ENCODE measurements at places on chromosomes 12 and 14.
A peak's percentile ranks its signal among the peaks of the same experiment; 100 is the strongest.

GRCh38 chr14:61620130-61620946 is 75.0 kb upstream of the HIF1A start:
- no peak for DNase-seq

DNA sequence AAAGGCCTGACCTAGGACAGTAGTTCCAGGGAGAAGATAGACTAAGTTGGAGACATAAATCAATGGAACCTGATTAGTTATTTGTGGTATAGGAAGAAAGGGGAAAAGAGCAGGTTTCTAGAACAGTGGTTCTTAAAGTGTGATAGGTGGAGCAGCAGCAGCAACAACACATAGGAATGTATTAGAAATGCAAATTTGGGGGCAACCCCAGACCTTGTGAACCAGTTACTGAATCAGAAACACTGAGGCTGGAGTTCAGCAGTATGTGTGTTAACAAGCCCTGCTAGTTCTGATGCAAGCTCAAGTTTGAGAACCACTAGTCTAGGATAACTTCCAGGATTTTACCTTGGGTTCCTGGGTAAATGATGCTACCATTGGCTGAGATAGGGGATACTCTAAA is 308.7 kb downstream of the EMP1 start:
- DNase-seq, result no peak

GRCh38 chr12:10196210-10196609 is 16.5 kb upstream of the GABARAPL1 start:
- no peak for DNase-seq

DNA sequence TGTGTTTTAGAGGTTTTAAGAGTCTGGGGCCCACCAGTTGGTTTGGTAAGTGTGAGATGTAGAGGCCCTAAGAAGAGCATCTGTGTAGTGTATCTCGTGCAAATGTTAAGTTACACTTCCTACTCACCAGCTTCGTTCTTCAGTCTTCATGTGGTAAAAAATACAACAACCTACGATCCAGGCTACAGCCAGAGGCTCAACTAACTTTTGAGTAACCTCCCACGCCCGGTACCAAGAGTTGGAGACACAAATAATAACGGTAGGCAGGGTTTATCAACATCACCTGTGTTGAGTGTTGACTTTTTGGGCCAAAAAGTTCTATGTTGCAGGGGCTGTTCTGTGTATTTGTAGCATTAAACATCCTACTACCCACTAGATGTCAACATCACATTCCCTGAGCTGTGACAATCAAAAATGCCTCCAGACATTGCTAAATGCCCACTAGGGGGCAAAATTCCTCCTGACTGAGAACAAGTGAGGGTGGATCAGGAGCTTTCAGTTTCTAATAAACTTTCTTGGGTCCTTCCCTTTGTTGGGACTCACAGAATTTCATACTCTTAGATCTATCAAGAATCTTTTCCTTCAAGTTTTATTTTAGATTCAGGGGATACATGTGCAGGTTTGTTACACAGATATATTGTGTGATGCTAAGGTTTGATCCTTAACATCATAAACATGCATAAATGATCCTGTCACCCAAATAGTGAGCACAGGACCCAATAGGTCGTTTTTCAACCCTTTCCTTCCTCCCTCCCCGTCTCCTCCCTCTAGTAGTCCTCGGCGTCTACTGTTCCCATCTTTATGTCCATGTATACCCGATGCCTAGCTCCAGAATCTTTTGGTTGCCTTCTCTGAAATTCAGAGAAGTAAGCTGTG is 94.7 kb downstream of the SLC2A13 start:
- peak; percentile 24 for DNase-seq

DNA sequence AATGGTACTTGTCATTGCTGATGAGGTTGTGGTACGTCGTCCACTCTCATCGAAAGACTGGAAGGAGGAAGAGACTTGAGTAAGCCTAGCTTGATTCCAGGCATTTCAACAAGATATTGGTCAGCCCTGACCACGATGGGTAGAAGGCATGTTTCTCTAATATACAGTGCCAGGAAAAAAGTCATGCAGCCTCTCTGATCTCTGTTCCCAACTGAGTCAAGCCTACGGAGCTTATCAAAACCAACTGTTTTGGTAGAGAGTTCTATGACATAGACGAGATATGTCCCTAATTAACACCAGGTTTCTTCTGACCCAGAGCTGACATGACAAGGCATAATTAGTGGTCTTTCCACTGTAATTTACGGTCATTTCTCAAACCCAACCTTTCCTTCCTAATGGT is 58.5 kb downstream of the NIN start:
- no peak for DNase-seq

DNA sequence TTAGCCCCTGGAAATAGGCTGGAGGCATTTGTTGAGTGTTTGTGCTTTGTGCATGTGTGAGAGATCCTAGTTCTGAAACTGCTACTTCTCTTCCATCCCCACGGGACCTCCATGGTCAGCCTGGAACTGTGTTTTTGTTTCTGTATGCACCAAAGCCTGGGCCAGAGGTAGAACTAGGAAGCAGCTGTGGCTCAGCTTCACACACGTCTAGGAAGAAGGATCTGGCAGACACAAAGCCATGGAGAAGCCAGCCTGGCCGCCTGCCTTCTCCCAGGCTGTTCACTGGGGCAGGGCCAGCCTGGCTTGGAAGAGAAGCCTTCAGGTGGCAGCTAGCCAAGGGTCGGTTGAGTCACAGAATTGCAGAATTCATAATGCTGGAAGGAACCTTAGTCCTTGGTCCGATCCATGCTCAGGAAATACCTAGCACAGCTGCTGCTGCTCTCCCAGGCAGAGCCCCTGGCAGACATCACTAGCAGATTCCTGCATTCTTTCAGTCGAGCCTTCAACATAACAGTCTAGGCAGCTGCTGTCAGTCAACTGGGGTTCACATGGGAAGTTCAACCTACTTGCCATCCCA is 27.0 kb downstream of the RIN3 start:
- no peak for DNase-seq

DNA sequence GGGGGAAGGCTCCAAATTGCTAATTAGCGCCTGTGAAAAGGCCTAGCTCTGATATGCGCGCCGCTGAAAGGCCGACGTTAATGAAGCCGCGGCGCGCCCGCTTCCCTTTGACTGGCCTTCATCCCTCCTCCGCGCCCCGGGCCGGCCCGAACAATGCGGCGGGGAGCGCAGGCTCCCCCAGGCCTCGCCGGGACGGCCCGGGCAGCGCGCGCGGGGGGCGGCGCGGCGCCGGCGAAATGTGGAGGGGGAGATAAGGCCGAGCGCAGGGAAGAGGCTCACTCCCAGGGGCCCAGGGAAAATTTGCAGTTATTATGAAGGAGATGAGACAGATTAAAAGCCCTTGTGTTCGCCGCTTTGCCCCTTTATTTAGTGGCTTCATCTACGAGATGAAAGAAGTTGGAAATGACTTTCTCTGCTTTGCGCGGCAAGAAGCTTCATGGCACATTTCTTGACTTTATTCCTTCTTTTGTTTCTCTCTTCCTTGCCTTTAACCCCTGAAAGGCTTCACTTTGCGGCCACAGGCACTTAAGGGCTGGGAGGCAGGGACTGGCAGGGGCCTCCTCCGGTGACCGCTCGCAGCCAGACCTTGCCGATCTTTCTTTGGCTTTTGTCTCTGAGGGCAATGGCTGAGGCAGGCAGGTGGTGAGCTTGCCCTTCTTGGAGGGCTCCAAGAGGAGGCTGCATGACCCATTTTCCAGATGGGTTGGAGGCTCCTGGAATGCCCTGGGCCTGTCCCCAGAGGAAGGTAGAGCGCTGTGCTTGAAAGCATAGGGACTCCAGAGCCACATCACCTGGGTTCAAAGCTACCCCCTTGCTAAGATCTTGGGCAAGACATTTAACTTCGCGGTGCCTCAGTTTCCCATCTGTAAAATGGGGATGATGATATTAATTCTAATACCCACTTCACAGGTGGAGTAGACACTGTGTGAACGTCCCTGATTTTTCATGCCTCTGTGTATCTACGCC is 12.7 kb upstream of the GPATCH2L start:
- no peak for DNase-seq

- no peak for DNase-seq
Measured at GRCh38 chr14:37709419-37710195, 114.2 kb downstream of the TTC6 start.

DNA sequence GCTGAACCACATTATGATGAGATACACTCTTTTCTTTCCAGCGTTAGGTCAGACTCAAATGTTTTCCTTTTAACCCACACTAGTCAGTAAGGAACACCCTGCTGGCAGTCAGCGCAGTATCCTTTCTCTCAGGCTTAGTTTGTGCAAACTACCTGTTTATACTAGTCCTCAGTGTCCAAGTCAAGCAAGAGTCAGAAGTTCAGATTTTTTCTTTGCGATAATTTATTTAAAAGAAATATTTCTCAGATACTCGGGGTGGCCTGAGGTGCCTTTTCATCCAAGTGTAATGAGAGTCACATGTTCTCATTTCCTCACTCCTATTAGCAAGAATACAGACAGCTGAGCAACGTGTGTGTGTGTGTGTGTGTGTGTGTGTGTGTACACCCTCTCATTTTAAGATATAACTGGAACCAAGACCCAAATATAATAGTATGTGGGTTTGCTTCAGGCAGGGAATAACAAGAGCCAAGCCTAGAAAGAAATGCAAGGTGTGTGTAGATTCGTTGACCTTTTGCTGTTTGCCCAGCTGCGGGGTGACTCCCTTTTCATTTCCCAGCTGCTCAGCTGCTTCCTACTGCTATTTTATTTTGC is 182.7 kb downstream of the KICS2 start:
- no peak for DNase-seq

DNA sequence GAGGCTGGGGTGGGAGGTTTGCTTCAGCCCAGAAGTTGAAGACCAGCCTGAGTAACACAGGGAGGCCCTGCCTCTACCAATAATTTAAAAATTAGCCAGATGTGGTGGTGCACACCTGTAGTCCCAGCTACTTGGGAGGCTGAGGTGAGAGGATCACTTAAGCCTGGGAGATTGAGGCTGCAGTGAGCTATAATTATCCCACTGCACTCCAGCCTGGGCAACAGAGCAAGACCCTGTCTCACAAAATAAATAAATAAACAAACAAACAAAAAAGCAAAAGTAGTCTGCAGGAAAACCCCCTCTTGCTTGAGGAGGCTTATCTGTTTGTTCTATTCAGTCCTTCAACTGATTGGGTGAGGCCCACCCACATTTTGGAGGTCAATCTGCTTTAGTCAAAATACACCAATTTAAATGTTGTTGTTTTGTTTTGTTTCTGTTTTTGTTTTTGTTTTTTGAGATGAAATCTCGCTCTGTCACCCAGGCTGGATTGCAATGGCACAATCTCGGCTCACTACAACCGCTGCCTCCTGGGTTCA is 24.9 kb upstream of the TXNRD1 start:
- no peak for DNase-seq

DNA sequence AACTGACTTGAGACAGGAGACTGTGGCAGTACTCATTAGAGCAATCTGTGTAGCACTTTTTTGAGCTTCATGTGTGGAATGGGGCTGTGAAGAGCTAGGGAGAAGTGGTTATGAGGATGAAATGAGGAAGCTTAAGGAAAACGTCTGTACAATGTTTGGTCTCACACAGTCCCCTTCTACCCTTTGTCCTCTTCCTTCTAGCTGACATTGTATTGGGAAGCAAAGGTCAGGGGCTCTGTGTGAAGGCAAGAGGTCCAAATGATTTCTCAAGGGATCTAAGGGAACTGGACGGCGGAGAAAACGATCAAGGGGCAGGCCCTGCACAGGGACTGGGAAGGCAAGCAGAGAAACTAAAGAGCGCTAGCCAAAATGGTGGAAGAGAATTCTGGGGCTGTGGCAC is 13.1 kb upstream of the CIPC start:
- no peak for DNase-seq

DNA sequence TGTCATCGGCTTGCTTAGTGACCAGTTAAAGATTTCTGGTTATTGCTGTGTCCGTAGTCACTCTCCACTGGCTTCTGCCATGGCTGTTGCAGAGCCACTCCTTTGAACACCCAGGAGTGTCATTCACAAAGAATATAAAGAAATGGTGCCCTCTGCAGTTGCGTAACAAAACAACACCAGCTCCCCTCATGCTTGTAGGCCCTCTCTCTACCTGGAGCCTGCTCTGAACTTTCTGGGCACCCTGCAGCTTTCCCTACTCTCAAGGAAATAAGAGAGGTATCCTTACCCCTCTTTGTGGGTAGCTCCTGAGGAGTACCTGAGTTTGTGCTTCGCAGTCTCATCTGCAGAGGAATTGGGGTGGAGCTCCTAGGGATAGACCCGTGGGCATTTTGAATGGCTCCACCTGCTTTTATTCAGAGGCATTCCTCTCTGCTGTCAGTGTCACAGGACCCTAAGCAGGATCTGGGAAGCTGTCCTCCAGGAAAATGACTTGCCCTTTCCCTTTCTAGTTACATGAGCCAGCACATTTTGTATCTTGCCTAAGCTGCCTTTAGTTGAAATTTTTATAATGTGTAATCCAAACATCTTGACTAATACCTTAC is 97.2 kb upstream of the TMEM260 start:
- DNase-seq, result no peak

- no peak for DNase-seq
Measured at GRCh38 chr12:117240081-117240755, 49.9 kb upstream of the FBXO21 start.

- no peak for DNase-seq
Measured at GRCh38 chr12:97229004-97229403, 233.6 kb upstream of the RMST start.

- no peak for DNase-seq
Measured at GRCh38 chr14:95477411-95478269, 38.8 kb downstream of the SYNE3 start.

GRCh38 chr12:83317595-83317994 is 630.9 kb downstream of the TMTC2 start:
- DNase-seq, result no peak

DNA sequence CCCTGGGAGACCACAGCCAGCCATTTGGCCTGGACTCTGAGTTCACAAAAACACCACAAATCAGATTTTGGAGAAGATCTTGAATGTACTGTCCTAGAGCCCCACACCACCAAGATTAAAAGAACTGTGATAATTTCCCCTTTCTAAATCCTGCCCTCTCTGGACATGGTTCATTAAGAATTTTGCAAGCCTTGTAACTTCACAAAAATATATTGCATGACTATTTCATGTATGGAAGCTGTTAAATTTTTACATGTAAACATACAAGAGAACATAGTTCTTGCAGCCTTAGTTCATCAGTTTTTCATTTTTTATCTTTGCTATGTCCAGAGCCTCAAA is 97.0 kb downstream of the SCARB1 start:
- DNase-seq, result no peak

DNA sequence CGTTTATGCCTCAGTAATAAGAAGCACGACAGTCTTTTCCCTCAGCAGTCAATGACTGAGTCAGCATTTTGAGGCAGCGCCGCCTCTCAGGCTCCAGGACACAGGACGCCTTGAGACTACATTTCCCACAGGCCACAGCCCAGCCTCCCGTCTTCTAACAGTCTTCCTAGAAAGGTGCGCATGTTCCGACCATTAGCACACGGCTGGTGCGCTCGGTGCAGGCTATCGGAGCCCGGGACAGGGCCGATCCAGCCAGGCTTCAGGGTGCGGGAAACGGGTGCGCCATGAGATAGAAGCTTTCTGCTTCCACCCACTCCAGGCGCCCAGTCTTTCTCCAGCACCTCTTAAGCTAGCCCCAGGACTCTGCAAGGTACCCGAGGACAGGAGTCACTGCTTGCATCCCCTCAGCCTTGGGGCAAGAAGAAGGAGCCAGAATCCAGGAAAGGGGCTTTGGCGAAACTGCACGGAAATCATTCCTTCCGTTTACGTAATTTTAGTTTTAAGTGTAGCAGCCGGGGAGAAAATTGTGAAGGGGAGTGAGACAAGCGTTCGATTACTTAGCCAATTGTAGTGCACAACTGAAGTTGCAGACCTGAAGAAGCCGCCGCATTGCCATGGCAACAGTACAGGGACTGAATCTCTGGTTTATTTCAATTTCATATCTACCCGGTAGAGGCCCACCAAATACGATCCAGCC is 54.0 kb downstream of the ZNF641 start:
- no peak for DNase-seq

GRCh38 chr12:116672010-116672409 is 65.9 kb downstream of the SPRING1 start:
- DNase-seq, result no peak

GRCh38 chr12:71438670-71439361 is 782 bp upstream of the LGR5 start:
- no peak for DNase-seq
